ENCODE measurements at places on chromosomes 6 and 20.
A peak's percentile ranks its signal among the peaks of the same experiment; 100 is the strongest.

DNA sequence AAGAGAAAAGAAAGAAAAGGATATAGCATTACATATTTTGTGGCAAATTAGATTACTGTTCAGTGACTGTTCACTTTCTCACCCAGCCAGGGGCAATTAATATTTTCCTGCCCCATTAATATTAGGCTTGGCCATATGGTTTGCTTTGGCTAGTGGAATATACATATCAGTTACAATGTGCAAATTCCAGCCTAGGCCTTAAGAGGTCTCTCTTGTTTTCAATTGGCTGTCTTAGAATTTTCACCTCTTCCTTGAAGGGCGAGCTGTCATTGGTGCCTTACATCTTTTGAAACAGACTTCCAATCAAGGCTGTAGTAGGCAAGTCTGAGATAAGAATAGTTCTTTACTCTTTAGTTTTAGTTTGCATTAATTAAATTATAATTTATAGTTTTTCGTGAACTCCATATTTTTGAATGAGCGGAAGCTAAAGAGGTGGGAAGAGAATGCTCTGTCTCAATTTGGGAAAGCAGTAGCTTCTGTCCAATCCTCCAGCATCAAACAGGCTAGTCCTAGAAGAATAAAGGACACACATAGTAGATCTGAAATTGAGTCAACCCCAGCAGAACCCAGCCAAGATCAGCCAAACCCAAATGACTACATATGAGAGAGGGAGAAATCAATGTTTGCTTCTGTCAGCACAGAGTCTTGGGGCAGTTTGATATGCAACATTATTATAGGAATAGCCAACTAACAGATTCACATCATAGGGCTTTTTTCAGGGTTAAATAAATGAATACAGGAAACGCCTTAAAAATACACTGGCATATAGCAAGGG is 6.3 kb upstream of the CSNK2A1 start:
- DNase-seq, result no peak

GRCh38 chr20:50874111-50874757 is 57.0 kb downstream of the ADNP start:
- DNase-seq, result no peak

- no peak for DNase-seq
Observed at GRCh38 chr20:25368976-25369375, 21.7 kb downstream of the ABHD12 start.

DNA sequence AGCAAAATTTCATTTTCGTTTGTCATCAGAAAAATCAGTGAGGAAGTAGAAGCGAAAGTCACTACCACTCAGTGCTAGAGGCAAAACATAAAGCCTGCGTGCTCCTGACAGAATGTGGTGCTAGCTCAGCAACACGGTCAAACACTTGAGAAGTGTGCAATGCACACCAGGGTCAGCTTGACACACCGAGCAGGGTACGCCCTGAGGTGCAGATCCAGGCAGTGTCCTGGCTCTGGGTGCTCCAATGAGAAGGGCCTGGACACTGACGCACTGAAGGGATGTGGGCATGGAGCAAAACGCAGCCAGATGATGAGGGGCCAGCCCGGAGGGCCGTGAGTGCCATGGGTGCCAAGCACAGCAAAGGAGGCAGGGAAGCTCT is 5.9 kb downstream of the RNASET2 start:
- no peak for DNase-seq

DNA sequence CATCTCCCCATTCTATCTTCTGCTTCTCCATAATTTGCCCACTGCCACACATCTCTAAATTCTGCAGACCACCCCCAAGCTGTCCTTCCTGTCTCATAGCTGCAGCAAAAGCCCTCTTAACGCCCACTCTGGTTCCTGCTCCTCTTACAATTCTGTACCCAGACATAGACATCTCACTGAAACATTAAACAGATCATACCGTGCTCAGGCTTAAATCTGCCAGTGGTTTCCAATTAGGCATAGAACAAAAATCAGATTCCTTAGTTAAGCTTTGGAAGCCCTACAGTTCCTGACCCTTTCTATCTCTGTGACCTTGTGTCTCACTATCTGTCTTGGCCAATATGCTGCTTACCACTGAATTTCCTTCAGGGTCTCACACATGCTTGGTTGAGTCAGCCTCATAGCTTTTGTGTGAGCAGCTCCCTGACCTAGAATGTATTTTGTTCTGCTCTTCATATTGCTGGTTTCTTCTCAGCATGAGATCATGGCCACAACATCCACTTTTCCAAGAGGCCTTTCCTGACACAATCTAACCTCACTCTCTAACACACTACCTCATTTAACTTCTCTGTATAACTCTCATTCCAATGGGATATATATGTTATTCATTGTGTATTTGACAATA is 749.7 kb downstream of the MAFB start:
- no peak for DNase-seq

- DNase-seq, result no peak
Observed at GRCh38 chr6:10081957-10082356, 332.9 kb downstream of the TFAP2A start.

DNA sequence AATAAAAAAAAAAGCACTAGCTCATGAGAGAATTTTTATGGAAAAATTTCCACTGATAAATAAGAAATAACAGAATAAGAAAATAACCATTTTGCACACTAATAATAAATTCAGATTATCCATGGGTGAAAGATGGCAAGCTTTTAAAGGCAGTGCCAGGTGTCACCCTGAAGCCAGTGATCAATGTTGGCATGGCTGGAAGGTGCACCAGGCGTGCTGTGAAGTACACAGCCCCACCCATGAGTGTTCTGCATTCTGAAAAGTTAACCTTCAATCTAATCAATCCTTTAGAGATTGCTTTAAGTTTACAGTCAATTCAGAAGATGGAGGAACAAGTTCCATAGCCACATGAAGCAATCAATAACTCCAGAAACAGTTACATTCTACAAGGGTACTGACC is 284.4 kb downstream of the C6orf118 start:
- no peak for DNase-seq

DNA sequence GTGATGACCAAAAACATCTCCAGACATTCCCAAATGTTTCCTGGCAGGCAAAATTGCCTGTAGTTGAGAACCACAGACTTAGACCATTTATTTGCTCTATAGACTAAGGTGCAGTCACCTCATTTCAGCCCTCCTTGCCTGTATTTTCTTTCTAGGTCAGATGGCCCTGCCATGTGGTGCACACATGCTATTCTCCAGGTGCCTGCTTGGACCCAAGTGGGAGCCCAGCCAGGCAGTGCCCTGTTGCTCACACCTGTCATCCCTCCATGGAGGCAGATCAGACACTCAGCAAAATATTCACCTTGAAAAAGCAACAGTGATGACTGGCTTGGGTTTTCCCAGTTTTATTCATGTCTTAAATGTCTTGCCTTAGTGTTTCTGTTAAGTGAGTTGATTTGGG is 311.4 kb downstream of the TFAP2C start:
- no peak for DNase-seq

- DNase-seq, result no peak
Observed at GRCh38 chr6:70103798-70104197, 199.1 kb downstream of the COL9A1 start.

GRCh38 chr6:84258268-84258667 is 30.8 kb upstream of the CEP162 start:
- no peak for DNase-seq

GRCh38 chr6:101626269-101626668 is 232.8 kb downstream of the GRIK2 start:
- no peak for DNase-seq

GRCh38 chr6:151044465-151045441 is 179.3 kb downstream of the MTHFD1L start:
- DNase-seq, result no peak

- peak; percentile 34 for DNase-seq
Observed at GRCh38 chr6:85675030-85675819, 32.5 kb upstream of the SYNCRIP start.

DNA sequence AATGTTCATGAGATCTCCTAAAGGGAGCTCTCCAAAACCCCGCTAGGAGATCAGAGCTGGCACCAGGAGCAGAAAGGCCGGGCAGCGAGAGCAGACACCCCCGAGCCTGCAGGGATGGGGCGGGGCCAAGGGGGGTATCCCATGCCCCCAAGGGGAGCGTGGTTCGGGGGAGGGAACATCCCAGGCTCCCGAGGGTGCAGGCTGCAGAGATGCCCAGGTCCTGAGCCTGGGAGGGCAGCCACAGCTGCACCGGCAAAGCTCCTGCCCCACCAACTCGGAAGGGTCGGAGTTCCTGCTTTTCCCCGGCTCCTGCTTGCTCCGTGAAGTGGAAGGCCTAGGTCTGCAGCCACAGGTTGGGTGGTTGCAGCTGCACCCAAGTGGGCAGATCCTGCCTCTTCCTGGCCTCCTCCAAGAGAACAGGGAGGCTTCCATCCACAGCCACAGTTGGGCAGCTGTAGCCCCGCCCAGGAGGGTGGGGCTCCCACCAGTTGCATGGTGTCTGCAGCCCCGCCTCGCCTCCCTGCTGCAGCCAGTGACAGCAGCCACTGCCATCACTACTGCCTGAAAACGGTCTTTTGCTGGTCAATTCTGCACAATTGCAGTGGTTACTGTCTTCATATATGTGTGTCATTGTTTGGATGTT is 13.4 kb upstream of the GMNN start:
- peak; percentile 30 for DNase-seq

- no peak for DNase-seq
Observed at GRCh38 chr6:43887340-43887858, 117.4 kb downstream of the VEGFA start.

DNA sequence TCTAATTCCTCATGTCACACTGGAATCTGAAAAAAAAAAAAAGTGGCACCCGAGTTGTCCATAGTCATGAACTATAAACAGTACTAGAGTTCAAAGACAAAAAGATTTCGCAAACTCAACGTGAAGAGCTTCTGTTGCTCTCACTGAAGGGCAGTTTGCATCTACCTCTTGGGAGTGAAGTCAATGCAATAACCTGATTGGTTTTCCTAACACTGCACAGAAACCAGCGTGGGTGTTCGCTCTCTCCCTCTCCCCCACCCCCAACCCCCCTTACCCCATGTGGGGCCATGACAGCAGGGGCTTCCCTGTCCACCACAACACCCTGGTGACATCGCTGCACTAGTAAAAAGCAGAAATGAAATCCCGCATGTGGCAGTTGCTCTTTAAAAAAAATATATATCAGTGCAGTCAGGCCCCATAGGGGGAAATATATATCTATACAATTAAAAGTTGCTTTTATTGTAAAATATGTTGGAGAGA is 66.9 kb downstream of the GMPR start:
- DNase-seq, result no peak

DNA sequence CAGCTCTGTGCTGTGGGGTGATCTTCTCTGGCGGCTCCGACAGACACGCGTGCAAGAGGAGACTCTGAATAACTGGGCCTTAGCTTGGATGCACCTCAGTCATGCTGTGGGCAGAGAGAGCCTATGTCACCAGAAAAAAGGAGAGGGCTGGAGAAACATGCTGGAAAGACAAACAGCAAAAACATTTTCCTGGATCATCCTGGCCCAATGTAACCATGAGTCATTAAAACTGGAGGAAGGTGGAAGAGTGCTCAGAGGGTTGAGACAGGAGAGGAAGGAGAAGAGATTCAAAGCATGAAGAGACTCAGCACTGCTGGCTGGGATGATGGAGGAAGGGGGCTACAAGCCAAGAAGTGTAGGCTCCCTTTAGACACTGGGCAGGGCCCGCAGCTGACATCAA is 292.0 kb downstream of the CDH26 start:
- DNase-seq, result no peak

DNA sequence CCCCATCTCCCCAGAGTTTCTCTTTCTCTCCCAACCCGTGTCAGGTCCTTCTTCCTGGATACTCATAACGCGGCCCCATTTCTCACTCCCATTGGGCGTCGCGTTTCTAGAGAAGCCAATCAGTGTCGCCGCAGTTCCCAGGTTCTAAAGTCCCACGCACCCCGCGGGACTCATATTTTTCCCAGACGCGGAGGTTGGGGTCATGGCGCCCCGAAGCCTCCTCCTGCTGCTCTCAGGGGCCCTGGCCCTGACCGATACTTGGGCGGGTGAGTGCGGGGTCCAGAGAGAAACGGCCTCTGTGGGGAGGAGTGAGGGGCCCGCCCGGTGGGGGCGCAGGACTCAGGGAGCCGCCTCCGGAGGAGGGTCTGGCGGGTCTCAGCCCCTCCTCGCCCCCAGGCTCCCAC is at the start of gene HLA-F:
TSS of gene HLA-F (plus strand) at position 173 of the 404 bp plus-strand sequence. CDS start at position 203, 30 bp downstream.
- DNase-seq, result no peak

- no peak for DNase-seq
Observed at GRCh38 chr6:130908188-130908587, 81.0 kb downstream of the SMLR1 start.

DNA sequence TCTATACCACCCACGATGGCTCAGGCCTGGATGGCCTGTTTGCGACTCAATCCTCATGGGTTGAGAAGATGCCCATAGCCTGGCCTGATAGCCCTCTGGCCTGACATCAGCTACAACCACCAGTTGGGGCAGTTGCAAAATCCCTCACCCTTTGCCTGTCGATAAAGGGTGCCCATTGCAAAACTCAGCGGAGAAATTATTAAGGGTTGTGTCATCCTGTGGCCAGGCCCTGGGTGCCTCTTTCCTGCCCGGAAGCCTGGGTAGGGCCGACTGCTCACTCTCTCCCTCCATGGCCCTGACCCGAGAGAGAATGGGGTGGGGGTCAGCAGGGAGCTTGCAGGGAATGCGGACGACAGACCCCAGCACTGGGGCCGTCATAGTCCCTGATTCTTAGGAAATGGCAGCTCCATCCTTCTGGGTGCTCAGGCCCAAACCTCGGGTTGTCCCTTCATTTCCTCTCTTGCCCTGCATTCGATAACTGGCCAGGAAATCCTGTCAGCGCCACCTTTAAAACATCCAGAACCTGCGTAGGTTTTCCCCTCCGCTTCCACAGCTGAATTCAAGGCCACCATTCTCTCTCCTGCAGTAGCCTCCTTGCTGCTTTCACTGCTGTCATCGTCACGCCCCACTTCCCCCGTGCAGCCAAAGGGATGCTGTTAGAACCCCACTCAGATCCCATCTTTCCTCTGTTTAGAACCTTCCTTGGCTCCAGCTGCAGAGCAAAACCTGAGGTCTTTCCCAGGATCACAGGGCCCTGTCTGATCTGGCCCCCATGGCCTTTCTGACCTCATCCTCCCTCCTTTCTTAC is 31.1 kb downstream of the CEBPB start:
- DNase-seq, result no peak

DNA sequence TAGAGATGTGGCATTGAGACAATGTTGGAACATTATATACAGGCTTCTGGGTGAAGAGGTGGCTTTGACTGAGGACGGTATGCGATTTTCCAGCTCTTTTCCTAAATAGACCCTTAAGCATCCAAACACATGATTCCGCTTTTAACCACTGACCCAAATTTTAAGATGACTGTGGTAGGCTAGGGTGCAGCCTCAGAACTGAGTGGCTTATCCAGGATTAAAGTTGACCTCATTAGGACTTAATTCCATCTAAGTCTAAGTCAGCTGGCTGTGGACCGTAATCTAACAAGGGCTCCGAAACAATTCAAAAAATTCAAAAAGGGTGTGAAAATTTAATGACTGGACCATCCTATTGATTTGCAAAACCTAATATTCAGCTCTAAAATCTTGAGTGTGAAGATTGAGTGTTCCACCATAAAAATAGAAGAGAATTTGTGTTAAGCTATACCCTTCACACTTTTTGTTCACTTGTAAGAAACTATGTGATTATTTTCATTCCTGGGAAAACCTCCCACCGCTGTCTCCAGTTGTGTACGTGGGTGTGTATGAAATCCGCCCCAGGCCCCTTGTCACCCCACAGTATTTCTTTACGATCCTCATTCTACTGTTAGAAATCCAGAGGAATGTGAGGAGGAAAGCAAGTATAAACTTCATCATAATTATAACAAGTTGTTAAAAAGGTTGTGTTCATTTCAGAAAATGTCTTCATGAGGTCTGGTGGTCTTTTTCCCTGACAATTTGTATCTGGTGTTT is 2.7 kb downstream of the PCMTD2 start:
- DNase-seq, result no peak

- no peak for DNase-seq
Observed at GRCh38 chr20:19644085-19644484, 114.0 kb upstream of the RIN2 start.
